ENCODE measurements at places on chromosomes 1 and 21. TPM values are rescaled to one million over a fixed set of nuclear protein-coding genes. Genes with fewer than 3 reads are reported as not detected.

SDHB gene
- total RNA-seq: 79.3 TPM

RORC gene
- 16.4 TPM for total RNA-seq

KCNH1 gene
- total RNA-seq: not detected

SAMD13 gene
- total RNA-seq: 1.6 TPM

NUF2 gene
- total RNA-seq: 0.64 TPM

CCDC185 gene
- total RNA-seq: not detected

SAMD11 gene
- total RNA-seq: 6.0 TPM

SPRR1A gene
- total RNA-seq: not detected
